ENCODE measurements at places on chromosomes 5 and 9. TPM values are rescaled to one million over a fixed set of nuclear protein-coding genes. Genes with fewer than 3 reads are reported as not detected.

GRCh38 chr5:172380987-172381643, 73.2 kb downstream of the SH3PXD2B start:
- DNase-seq: peak; percentile 86

- DNase-seq: no peak
These were observed 327.5 kb downstream of the CAAP1 start for GRCh38 chr9:26565118-26565517.

DNA sequence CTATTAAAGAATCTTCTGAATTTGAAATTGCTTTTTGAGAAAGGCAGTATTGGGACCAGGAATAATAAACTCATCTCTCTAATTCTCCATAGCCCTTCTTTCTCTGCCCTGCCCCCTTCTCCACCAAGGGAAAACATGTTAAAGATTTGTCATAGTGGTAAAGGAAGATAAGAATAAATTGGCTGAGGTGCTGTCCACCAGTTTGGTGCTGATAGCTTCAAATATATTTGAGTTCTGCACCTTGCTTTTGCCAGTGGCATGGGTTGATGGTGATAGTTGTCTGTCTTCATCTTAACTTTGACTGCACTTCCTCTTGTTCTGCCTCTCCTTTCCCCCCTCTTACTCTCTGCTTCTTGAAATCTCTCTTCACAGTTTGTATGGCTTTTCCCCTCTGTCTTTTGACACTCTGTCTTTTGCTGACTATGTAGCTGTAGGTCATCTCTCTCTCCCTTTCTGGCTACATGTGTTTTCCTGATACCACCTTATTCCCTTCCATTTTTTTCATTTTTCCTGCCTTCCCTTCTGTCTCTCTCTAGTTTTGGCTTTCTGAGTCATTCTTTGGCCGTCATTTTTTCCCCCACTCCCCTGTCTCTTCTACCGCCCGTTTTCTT, 56.6 kb downstream of the NDUFS4 start:
- no peak for DNase-seq

FAT2 gene
- total RNA-seq: 1.4 TPM

DNAJC21 gene
- total RNA-seq: 38.6 TPM
